ENCODE measurements at places on chromosomes 4 and X. TPM values are rescaled to one million over a fixed set of nuclear protein-coding genes. Genes with fewer than 3 reads are reported as not detected.

DNA sequence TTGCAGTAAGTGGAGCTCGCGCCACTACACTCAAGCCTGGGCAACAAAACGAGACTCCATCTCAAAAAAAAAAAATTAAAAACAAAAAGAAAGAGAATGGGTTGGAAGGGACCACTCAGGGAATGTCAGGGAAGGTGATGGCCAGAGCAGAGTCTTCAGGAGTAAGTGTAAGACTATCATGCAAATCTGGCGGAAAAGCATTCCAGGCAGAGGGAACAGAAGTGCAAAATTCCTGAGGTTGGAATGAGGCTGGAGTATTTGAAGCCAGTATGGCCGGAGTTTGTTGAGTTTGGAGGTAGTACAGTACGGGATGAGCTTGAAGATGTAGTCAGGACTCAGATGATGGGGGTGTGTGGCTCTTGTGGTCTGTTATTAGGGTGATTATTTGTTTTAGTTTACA, 7.4 kb downstream of the GALNT7 start:
- no peak for DNase-seq

DNA sequence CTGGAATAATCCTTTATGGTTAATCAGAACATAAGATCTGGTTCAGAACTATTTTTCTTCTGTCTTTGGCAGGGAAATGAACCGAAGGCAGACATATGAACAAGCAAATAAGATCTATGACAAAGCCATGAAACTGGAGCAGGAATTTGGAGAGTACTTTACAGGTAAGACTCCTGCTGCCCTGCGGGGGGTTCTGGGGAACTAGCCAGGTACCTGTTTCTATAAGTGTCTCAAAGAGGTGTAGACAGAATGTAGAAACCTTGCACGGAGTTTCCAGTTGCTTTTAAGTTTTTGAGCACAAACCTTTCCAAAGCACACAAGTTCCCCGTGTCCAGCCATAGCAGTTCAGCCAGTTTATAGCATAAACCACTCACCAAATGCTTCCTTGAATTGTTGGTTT, 56.2 kb downstream of the DLG3 start:
- DNase-seq = no peak

GRCh38 chrX:147217334-147217733, 402.8 kb upstream of the CXorf51A start:
- DNase-seq = no peak

GRCh38 chr4:26751004-26751403, 109.6 kb upstream of the STIM2 start:
- DNase-seq = no peak

DNA sequence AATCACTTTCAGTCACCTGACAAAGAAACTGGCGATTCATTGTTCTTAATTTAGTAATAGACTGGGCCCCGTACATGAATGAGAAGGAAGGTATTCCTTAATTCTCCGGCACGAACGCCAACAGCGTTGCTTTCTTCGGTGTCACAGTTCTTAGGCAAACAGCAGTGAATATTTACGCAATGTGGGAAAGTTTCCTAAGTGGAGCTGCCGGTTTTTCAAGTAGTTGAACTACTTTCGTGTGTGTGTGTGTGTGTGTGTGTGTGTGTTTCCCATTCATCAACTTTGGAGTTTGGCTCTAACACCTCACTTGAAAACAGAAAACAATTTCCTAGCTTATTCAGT, 651 bp downstream of the NXT2 start:
- DNase-seq = peak; percentile 81

DNA sequence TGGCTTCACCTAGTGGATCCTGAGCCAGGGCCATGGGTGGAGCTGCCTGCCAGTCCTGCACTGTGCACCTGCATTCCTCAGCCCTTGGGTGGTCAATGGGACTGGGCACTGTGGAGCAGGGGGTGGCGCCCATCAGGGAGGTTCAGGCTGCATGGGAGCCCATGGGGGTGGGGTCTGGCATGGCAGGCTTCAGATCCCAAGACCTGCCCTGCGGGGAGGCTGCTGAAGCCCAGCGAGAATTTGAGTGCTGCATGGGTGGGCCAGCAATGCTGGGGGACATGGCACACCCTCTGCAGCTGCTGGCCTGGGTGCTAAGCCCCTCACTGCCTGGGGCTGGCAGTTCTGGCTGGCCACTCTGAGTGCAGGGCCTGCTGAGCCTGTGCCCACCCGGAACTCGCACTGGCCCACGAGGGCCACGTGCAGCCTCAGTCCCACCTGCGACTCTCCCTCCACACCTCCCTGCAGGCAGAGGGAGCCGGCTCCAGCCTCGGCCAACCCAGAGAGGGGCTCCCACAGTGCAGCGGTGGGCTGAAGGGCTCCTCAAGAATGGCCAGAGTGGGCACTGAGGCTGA, 270.0 kb downstream of the CENPC start:
- DNase-seq = no peak

GRCh38 chrX:134990475-134990800, 353 bp upstream of the SMIM10 start:
- DNase-seq = no peak

DNA sequence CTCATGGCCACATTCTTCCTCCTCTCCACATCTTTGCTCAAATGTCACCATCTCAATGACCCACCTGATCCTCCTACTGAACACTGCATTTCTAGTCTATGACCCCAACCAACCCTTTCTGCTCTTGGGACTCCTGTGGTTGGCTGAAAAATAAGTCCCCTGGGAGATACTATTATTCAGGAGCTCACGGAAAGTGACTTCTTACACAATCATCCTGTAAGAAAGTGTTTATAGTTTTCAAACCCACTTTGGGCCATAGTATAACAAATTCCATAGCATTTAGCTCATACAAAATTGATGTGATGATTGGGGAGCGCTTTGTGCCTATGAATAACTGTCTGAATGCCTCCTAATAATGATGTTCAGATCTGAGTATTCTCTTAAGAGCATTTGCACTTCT, 161.4 kb upstream of the HS3ST1 start:
- no peak for DNase-seq

- DNase-seq = no peak
Observed at GRCh38 chr4:156556336-156556735, 415.3 kb downstream of the PDGFC start.

GRCh38 chr4:118941149-118941548, 52.5 kb downstream of the SYNPO2 start:
- DNase-seq = no peak

GRCh38 chrX:45907786-45908185, 637.4 kb downstream of the ZNF674 start:
- DNase-seq = no peak

CLDN34 gene
- polyA plus RNA-seq = not detected

GAGE2A gene
- polyA plus RNA-seq = not detected

Measured in left lung (tissue), 14 donors.